ENCODE measurements at places on chromosomes 13 and 19.

GRCh38 chr13:21674490-21675009, 3.7 kb downstream of the FGF9 start:
- no peak for DNase-seq

- DNase-seq, result no peak
These were observed 7.2 kb upstream of the CEACAM8 start for GRCh38 chr19:42601811-42602443.

GRCh38 chr13:20942938-20943559, 40.5 kb upstream of the XPO4 start:
- no peak for DNase-seq

DNA sequence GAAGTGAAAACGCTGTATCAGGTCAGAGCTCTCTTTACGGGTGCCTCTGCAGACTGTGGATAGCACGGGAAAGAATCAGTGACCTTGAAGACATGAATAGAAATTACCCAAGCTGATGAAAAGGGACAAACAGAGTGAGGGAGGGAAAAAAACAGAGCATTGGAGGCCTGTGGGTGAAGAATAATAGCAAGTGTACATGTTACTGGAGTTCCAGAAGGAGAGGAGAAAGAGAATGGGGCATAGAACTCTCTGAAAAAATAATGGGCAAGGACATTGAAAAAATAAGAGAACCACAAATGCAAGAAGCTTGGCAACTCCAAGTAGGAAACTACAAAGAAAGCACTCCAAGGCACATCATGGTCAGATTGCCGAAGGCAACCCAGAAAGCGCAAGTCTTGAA, 86.3 kb downstream of the SPACA7 start:
- DNase-seq, result no peak

GRCh38 chr19:40280608-40281221, 4.4 kb downstream of the AKT2 start:
- no peak for DNase-seq

DNA sequence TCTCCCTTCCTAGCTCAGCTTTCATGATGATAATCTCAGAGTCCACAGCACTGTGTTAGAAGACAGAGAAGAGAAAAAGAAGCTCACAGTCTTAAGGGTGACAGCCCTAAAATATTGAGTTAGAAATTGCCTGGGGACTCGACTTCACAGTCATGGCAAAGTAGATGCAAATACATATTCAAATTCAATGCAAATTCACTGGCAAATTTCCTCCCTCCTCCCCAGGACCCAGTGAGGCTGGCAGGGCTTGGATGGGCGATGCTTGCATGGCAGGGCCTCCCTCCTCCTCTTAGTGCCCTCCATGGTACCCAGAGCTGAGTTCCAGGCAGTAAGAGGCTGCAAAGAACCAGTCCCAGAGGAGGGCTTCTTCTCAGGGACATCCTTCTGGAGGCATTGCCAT, 115.6 kb upstream of the UQCRFS1 start:
- no peak for DNase-seq

DNA sequence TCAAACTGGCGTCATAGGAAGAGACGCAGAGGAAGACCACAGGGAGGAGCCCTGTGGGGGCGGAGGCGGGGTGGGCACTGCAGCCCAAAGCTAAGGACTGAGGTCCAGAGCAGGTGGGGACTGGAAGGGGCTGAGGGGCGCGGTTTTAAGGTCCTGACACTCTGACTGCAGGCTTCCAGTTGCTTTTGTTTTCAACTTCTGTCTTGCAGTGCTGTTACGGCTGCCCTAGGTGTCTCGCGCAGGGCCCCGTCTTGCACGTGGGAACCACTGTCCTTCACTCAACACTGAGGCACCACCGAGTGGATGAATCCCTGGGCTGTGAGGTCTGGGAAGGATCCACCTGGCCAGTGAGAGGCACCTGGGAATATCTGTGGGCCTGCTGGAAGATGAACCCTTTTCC, 76.0 kb downstream of the TEX29 start:
- no peak for DNase-seq

- DNase-seq, result no peak
These were observed 79.2 kb upstream of the C13orf46 start for GRCh38 chr13:114053026-114053425.

- DNase-seq, result no peak
These were observed 54.0 kb downstream of the ENOX1 start for GRCh38 chr13:43732726-43733125.

GRCh38 chr13:113050734-113051431, 54.7 kb upstream of the F7 start:
- DNase-seq, result no peak

DNA sequence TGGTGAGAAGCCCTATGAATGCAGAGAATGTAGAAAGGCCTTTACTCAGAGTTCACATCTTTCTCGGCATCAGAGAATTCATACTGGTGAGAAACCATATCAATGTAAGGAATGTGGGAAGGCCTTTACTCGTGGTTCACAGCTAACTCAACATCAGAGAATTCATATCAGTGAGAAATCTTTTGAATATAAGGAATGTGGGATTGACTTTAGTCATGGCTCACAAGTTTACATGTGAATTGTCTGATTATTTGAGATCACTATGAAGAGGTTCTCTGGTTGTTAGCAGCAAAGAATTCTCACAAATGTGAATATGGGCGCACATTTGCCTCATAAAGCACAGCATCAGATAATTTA, 43.7 kb downstream of the ZNF585A start:
- DNase-seq, result no peak

DNA sequence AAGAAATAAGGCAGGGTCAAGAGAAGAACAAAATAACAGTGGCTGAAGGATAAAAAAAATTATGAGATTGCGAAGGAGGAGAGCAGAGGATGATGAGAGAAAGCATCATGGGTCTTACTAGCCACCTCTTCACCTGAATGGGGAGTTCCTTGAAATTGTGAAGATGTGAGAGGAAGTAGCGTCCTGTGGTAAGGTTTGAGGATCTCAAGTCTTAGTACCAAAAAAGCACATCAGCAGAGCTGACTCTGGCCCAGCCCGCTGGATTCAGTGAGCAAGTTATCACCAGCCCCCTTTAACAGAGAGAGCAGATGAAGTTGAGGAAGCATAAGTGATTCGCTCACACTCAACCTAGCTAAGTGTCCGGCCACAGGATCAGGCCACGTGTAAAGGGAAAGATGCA, 61.8 kb downstream of the RXFP2 start:
- DNase-seq, result no peak

GRCh38 chr19:38389101-38389925, 816 bp downstream of the SPRED3 start:
- no peak for DNase-seq

GRCh38 chr13:20121159-20121525, 39.7 kb downstream of the GJA3 start:
- DNase-seq, result no peak

DNA sequence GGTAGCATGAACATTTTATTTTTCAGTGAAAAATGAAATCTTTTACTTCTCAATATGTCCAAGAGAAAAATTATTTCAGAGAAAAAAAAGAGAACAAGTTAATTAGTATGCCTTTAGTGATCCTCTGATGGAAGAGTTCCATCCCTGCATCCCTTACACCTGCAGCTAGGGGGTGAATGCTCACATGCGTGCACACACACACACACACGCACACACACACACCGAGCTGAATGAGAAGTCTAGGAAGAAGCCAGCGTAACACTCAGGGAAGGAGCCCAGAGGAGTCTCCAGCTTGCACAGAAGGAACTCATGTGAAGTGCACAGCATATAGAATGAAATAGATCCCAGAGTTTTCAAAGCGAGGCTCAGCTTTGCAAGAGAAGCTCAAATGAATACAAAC, 510.5 kb downstream of the IRS2 start:
- no peak for DNase-seq

- no peak for DNase-seq
These were observed 7.6 kb upstream of the ALOX5AP start for GRCh38 chr13:30727491-30728355.

DNA sequence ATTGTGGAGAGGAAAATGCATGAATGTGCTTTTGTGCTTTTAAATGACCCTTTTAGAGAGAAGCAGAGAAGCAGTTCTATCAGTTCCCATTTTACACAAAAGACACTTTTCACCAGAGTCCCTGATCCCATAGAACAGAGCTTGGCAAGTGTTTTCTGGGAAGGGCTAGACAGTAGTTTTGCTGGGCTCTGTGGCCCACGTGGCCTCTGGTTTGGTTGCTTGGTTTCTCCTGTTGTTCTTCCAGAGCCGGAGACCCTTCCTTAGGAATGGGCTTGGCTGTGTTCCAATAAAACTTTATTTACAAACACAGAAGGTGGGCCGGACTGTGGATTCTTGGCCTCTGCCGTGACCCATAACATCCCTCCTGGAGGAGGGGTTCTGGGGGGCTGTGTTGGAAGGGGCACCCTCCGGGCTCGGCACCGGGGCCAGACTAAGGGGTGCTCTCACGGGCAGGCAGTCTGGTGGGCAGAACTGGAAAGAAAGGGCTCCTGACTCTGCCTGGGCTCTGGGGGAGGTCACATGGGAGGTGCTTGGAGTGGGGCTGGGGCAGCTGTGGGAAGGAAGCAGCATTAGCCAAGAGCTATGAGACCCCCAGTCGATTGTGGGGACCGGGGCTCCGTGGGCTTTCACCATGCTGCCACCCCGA, 3.2 kb downstream of the SPPL2B start:
- no peak for DNase-seq

DNA sequence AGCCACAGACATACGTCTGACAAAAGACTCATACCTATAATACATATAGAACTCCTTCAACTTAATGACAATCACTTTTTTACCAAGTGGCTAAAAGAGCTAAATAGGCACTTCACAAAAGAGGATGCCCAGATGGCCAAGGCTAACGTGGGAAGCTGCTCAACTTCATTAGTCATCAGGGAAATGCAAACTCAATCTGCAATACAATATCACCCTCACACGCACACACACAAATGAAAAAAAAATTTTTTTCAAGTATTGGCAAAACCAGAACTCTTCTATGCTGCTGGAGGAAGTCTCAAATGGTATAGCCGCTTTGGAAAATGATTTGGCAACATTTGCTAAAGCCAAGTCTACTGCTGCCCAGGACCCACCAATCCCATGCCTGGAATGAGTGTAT, 14.6 kb upstream of the DNMT1 start:
- DNase-seq, result no peak

DNA sequence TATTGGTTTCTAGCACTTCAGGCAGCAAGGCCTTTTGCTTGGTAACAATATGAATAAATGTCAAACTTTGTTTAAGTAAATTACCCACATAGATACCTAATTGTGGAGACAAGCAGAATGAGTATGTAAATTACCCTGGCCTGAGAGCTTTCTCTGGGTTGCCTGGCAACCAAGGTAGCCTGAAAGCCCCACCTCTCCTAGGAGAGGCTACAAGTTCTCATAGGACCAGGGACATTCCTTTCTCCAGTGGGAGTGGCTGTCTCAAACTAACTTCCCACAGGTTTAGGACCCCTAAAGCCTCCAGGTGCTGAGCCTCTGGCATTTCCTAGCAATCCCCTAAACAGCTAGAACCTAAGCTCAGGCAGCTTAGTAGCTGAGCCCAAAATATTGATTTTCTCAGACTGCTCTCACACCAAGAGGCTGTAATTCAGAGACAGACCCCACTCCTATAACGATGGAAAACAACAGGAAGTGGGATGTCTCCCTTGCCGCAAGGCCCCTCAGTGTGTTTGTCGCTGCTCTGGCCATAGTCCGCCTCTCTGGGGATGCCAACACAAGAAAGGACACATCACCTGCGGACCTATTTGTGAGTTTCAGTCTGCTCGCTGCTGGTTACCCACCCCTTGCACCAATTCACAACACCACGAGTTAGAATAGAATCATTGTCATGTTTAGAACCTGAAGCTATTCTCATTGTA, 207.3 kb downstream of the DLEU7 start:
- no peak for DNase-seq

- no peak for DNase-seq
These were observed 5.0 kb downstream of the YIPF2 start for GRCh38 chr19:10923260-10924112.

DNA sequence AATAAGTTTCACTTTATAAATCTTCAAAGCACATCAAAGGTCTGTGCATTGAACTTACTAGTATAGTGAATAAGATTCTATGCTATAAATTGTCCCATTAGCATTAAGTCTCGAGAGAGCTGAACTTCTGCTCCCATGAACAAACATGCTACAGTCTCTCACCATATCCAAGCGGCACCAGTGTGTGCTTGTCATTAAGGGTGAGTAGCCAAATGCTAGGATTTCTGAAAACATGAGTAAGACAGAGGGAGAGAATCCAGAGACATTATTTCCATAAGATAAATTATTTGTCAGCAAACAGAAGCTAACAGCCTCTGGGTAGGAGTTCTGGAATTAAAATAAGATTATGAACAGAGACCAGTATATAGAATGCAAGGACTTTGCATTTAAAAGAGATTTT, 2882.5 kb downstream of the PCDH9 start:
- no peak for DNase-seq

GRCh38 chr19:13173139-13173737, 23.0 kb downstream of the IER2 start:
- no peak for DNase-seq

GRCh38 chr19:28257396-28257795, 955.6 kb downstream of the UQCRFS1 start:
- DNase-seq, result no peak

DNA sequence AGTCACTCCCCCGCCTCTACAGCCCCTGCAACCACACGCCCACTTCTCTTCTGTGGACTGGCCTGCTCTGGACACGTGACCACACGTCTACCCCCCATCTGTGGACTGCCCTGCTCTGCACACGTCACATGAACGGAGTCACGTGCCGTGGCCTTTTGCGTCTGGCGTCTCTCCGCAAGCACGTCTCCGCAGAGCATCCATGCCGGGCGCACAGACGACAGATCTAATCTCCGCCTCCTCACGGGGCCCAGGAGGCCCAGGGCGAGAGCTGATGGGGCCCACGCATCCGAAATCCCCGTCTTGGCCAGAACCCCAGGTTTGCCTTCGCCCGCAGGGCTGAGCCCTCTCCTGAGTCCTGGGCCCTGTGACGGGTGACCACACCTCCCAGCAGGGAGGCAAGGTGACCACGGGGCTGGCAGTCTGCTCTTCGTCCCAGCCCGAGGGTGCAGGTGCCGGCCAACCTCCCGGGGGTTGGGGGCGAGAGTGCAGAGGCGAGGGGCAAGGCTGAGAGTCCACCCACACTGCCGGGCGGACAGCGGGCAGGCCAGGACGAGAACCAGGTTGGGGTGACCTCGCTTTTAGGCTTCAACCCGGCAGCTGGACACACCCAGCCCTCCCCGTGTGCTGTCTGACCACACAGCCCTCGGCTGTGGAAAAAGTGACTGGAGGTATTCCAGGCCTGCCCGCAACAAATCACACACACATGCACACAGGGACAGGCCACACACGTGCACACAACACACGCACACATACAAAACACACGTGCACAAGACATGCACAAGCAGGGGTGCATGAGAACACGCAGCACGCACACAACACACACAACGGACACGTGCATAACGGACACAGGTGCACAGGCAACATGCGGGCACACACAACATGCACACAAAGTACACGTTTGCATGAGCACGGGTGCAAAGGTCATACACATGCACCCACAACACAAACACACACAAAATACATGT, 3.9 kb downstream of the SBNO2 start:
- no peak for DNase-seq

GRCh38 chr19:48735031-48735615, 5.3 kb downstream of the RASIP1 start:
- DNase-seq, result no peak

Measured in SHP77 (cell line).